Keratinocyte (primary cell): ENCODE measurements at places on chromosomes 3 and 15.

DNA sequence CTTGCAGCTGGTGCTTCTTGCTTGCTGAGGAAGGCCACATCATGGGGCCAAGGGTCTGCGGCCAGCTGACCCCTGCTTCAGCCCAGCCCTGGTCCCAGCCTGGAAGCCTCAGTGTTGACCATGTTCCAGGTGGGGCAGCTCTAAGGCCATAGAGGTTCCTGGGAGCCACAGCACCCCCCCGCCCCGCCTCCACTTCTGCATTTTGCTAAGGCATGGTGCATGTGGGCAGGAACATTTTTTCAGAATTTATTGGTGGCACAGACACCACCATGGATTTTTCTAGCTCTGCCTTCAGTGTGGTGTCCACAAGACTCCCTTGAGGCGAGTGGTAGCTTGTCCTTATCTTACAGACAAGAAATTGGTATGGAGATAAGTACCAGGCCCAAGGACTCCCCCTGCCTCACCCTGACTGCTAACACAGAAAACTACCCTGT lies 1.9 kb upstream of the CHST14 start:
- no peak for DNase-seq

- no peak for DNase-seq
These were observed 633.7 kb upstream of the SUCLG2 start for GRCh38 chr3:68288085-68288484.

DNA sequence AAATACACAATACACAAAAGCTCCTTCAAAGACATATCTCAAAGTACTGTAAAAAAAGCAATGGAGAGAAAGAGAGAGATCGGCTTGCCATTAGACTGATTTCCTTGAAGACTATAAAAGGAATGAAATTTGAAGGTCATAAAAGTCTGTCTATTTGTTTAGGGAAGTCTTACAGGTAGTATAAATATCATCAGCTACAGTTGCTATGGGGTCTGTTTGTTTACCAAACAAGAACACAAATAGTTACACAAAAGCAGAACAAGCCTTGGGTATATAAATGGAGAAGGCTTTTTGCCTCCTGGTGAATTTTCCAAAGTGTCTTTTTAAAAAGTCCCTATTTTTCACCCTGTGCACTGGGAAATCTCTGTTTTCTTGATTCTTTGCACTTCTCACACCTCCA lies 552.3 kb downstream of the FOXP1 start:
- DNase-seq, result no peak

- no peak for DNase-seq
These were observed 107.5 kb downstream of the EOMES start for GRCh38 chr3:27614592-27614991.
